Cortex of kidney (tissue), 1 donor: ENCODE measurements at places on chromosomes 2 and 18.

DNA sequence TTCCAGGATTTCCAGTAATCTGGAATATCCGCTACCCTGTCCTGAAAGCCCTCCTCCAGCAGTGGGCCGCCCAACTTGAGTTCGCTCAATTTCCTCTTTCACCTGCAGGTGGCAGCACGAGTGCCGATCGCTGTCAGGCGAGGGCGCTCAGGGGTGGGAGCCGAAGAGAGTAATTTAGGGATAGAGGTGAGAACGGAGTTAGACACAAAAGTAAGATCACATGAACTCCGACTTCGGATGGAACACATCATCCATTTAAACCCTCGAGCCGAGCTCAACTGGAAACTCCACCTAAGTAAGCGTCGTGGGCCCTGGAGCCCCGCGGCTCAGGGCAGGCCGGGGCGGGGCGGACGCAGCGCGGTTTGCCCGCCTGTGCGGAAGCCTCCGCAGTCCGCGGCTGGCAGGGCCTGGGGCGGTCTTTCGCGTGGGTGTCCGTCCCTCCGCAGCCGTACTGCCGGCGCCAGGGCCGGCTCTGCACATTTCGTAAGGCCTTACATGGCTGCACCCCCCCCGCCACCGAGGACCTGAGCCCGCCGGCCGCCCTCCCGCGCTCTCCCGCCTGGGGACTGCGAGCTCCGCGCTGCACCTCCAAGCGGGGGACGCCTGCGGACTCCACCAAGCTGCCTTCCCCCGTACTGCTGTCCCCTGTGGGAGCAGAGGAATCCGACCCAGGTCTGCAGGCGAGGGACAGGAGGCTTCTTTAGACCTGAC lies 61.2 kb downstream of the SEMA4F start:
- DNase-seq, result no peak

DNA sequence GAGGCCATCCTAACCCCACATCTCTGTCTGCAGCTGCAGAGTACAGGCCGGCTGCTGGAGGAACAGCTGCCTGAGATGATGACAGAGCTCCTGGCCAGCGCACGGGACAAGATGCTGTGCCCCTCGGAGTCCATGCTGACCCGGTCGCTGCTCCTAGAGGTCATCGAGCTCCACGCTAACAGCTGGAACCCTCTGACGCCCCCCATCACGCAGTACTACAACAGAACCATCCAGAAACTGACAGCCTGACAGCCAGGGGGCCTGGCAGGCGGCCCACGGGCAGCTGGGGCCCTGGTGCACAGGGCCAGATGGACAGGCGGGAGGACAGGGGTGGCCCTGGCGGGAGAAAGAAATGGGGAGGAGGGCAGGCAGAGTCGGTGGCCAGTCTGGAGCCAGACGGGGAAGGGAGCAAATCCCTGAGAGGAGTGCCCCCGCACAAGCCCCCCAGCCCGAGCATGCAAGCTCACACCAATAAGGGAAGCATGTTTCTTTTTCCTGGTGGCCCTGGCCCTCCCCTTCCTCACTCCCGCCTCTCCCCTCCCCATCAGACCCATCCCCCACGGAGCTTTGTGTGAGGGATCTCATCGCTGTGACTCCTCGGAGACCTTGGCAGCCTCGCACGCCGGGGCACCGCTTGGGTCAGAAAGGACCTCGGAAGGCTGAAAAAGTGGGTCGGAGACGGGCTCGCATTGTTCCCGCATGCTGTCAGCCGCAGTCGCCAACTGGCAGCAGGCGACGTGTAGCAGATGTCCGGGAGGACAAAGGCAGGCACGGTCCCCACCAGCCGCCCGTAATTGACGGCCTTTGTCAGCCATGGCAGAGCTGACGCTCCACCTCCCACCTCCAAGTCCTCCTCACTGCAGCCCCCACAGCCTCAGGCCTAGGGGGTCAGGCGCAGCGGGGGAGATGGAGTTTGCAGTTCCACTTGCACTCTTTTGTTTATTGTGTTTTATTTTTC lies 91.2 kb downstream of the SMAD7 start:
- no peak for DNase-seq

GRCh38 chr18:76363436-76364120 lies 131.5 kb downstream of the ZNF516 start:
- no peak for DNase-seq

- DNase-seq, result no peak
Observed at GRCh38 chr2:211367711-211368110, 811.3 kb downstream of the CPS1 start.

- DNase-seq, result no peak
Observed at GRCh38 chr2:85781013-85781332, 27.2 kb downstream of the ATOH8 start.

GRCh38 chr2:61878761-61879160 lies 9.7 kb downstream of the CCT4 start:
- DNase-seq, result no peak

GRCh38 chr2:66082581-66082980 lies 352.3 kb upstream of the MEIS1 start:
- DNase-seq, result no peak

GRCh38 chr2:80546766-80547165 lies 242.2 kb upstream of the LRRTM1 start:
- DNase-seq, result no peak

DNA sequence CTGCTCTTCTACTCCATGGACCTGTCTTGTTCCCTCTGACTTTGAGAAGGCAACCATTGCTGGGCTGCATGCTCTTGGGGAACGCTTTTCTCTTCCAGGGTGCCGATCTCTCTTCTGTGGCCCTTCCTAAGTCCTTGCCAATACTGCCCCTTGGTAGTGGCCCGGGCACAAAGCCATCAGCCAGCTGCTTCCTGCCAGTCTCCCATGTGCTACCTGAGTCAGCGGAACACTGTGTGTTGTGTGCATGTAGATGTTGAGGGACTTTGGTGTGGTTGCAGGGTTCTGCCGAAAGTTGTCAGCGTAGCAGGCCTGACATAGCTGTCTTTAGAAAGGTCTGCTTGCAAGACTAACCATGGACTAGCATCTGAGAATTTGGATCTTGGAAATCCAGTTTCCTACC lies 35.4 kb downstream of the MGAT5 start:
- no peak for DNase-seq

DNA sequence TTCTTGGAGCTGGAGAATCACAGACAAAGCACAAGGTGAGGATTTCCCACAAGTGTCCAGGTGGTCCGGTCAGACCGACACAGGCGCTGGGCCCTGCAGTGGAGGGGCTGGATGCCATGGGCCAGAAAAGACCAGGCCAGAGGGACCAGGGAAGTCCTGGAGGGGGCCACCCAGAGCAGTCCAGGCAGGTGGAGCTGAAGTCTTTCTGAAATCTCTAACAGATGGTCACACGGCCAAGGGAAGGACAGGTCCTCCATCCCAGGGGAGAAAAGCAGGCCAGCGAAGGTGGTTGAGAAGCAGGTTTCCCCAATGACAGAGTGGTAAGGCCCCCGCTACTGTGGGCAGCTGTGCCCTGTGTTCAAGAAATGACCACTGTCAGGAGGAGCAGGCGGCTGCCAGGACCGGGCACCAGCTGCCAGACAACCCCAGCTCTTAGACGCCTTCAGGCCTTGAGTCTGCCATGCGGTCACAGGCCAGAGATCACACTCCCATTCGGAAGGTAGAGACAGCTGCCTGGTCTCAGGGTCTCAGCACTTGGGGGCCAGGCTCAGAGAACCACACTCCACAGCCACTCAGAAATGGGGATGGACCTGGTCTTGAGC lies 25.9 kb downstream of the HS1BP3 start:
- no peak for DNase-seq

GRCh38 chr2:204026294-204026693 lies 89.7 kb downstream of the ICOS start:
- no peak for DNase-seq

- DNase-seq, result no peak
Observed at GRCh38 chr2:216879727-216880508, 20.1 kb upstream of the TNP1 start.

DNA sequence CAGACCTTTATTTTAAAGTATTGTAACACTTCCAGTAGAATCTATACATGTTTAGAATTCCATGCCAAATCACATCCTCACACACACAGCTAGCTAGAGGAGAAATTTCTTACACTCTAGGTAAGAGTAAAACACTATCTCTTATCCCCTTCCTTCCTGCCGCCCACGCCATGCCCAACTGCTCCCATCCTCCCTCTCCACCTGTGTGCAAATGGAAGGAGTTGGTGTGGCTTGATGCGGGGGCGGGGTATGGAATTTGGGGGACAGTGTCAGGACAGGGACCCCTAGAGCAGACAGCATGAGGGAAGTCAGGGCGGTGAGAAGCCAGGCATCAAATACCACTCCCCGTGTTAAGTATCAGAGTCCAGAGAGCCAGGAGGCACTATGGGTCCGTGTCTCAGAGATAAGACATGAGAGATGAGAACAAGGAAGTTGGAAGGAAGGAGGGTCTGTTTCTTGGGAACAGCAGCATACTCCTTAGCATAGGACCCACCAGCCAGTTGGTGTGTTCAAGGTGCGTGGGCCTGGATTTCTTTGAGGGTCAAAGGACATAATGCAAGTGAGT lies 48.6 kb upstream of the NOSTRIN start:
- DNase-seq, result no peak

- DNase-seq, result no peak
Observed at GRCh38 chr2:100124761-100125160, 17.6 kb downstream of the AFF3 start.

DNA sequence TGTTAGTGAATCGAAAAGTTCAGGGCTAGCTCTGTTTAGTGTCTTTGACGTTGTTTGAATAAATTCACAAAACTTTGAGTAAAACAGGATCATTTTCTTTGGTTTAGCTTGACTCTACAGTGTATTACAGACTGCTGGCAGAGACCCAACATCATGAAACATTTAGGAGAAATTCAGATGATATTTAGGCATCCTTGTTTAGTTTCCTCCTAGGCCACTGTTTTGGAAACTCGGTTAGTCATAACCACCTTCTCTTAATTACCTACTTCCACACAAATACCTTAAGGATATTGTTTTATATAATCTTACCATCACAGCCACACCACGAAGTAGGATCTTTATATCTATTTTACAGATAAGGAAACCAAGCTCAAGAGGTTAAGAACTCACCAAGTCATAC lies 7.8 kb downstream of the LIMS1 start:
- DNase-seq, result no peak

GRCh38 chr2:168490946-168491605 lies 35.0 kb downstream of the CERS6 start:
- no peak for DNase-seq
